Colonic mucosa (tissue), 4 donors: ENCODE measurements at places on chromosomes 2 and 18. TPM values are rescaled to one million over a fixed set of nuclear protein-coding genes. Genes with fewer than 3 reads are reported as not detected.
A peak's percentile ranks its signal among the peaks of the same experiment; 100 is the strongest.

The STK11IP gene
- total RNA-seq = 42.7 TPM

DNA sequence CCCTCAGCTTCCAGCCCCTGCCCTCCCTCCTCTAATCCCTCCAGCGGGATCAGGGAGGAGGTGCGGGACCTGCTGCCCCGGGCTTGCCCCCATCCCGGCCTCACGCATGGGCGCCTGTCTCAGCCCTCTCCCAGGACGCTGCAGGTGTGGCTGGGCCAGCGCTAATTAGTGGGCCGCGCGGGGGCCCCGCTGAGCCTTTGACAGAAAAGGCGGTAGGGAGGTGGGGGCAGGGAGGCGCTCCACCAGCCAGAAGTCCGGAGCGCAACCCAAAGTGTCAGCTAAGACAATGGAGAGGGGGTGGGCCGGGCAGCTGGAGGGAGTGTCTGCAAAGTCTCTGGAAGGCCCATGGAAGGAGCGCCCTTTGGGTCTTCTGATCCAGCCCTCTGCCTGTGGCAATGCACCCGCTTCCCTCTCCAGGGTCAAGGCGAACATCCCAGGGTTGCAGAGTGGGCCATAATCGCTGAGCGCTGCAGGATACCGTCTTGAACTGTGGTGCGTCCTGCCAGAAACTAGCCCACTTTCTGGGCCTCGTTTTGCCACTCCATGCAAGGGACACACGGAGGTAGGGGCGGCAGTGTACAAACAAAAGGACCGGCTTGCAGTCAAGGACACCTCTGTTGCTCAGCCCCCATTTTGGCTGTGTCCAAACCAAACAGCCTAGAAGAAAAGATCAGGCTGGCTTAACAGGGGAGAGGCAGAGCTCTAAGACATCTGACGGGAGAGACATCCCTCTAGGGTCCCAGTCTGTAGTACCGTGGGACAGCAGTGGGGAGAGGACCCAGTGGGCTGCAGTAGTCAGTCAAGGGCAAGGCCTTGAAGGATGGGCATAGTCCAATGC is 3.5 kb downstream of the ATP6V1B1 start:
- no peak for DNase-seq

DNA sequence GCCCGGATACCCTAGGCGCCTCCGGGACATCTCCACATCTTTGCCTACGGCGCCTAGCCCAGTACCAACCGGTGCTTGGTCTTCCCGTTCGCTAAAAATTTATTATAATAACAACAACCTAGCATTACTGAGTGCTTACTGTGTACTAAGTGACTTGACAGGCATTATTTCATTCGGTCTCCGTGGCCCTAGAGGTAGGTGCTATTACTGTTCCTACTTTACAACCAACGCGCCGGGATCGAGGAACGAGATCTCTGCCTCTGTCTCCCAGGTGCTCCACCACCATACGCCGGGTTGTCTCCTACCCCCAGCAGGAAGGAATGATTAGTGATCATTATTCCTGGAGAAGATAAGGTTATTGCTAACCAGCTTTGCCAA is 657 bp upstream of the BIN1 start:
- DNase-seq = peak; percentile 53

The LAMA3 gene
- total RNA-seq = 31.9 TPM

GRCh38 chr2:202375609-202376408 is at the start of gene BMPR2:
Gene BMPR2 (plus strand): TSS chr2:202376327. CDS start chr2:202377475, 1,148 bp downstream.
- DNase-seq = peak; percentile 89

GRCh38 chr2:98605076-98605475 is 3.2 kb downstream of the COA5 start:
- DNase-seq = no peak

The NT5DC4 gene
- total RNA-seq = not detected

GRCh38 chr2:235607546-235608199 is 113.8 kb downstream of the AGAP1 start:
- no peak for DNase-seq

The TRIM43 gene
- total RNA-seq = not detected
